ENCODE measurements at places on chromosomes 5 and 9.
A peak's percentile ranks its signal among the peaks of the same experiment; 100 is the strongest.

GRCh38 chr9:70403166-70403565 lies 11.3 kb downstream of the KLF9 start:
- DNase-seq: no peak

DNA sequence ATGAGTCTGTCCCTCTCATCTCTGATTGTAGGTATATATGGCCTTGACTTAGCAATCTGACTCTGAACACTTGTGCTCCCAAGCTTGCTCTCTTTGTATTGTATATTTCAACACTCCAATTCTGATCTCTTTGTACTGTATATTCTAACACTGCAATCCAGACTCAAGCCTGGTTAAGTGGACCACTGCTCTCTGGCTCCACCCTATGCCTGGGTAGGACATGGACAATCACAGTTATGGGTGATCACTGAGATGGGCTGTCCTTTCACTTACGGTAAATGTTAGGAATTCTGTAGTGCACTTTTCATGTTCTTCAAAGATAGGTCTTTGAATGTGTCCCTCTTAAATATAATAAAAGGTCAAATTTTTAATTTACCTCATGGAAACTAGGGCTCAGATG lies 165.1 kb downstream of the TLR4 start:
- no peak for DNase-seq

DNA sequence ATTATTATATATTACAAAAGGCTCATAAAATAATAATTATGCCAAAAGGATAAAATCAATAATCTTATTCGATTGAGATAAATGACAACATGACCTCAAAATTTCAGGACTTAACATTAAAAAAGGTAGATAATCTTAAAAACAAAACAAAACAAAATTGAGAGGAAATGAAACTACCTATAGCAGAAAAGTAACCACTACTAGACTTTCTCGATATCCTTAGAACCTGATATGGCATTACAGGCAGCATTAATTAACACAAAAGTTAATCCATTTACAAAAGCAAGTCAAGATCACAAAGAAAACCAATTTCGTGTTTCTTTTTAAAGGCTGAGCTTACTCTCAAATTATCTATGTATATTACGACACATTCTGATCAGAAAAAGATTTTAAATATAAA lies 29.9 kb downstream of the TMEM161B start:
- DNase-seq: no peak

GRCh38 chr9:101212661-101213060 lies 172.1 kb downstream of the BAAT start:
- DNase-seq: no peak

DNA sequence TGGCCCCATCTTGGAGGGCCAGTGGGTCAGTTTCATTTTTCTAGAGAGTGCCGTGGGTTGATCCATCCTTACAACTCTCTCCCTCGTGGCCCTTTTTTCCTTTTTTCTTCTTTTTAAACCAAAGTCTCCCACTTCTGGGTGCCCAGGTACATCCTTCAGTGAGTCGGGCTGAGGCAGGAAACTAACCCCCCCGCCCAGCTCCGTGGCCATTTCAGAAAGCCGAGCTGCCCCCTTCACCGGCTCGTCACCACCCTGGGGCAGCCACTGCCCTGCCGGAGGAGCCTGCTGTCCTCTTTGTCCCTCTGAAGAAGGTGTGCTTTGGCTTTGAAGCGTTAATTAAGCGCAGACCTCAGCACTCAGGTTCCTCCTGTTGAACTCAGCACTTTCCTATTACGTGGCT lies 5.2 kb downstream of the CFAP77 start:
- DNase-seq: no peak

DNA sequence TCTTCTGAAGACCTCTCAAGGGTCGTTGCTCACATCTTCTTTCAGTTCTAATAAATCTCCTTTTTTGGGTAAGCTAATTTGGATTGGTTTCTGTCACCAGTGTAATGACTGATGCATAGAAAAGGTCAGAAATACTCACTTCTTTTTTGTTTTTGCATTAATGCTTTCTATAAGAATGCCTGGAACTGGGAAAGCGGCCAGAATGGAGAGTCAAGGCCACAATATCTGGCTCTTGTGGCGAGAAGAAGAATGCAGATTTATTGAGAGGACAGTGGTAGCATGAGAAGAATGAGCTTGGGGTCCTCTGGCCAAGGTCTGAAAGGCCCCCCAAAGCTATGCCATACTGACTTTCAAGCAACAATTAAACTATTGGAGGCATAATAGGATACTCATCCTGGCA lies 88.0 kb upstream of the SLC12A2 start:
- no peak for DNase-seq

GRCh38 chr5:59893429-59894227 lies at the start of gene PDE4D:
PDE4D (minus strand) TSS chr5:59893726.
- DNase-seq: no peak

GRCh38 chr5:116032094-116032517 lies at the start of gene ARL14EPL:
ARL14EPL (plus strand) TSS chr5:116032472; CDS start chr5:116051466, 18,994 bp downstream.
- peak; percentile 11 for DNase-seq

DNA sequence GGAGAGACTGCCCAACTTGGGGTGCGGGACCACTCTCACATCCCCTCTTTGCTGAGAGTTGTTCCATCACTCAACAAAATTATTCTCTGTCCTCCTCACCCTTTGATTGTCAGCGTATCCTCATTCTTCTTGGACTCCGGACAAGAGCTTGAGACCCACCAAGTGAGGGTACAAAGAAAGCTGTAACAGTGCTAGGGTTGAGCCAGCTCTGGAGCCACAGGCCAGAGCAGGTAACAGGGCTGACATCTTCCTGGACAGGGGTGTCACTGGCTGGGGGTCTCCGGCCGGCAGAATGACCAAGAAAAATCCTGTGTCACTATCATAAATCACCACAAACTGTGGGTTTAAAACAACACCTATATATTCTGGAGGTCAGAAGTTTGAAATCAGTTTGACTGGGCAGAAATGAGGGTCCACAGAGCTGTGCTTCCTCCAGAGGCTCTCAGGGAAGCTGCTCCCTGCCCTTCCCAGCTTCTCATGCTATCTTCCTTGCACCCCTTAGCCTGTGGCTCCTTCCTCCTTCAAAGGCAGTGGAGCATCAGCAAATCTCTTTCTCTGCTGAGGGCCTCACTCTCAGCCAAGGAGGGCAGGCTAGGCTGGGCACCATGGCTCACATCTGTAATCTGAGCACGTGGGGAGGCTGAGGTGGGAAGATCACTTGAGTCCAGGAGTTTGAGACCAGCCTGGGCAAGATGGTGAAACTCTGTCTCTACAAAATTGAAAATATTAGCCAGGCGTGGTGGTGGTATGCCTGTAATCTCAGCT lies 4.1 kb upstream of the BBLN start:
- no peak for DNase-seq

DNA sequence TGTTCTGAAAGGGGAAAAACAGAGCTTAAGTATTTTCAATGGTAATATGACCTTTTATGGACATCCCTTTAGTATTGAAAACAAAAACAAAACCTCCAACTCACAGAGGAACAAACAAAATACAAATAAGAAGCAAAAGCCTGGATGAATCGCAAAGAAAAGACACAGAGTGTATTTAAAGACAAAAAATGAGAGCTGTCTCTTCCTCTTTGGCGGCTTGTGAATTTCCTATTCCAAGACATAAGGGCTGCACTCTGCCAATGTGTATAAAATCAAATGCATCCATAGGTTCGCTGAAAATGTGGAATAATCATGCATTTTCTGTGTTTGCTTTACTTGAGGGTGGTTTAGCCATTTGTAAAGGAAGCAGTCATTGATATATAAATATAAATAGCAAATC lies 739.3 kb upstream of the ZNF608 start:
- DNase-seq: no peak

GRCh38 chr9:124983698-124984097 lies 42.8 kb upstream of the GOLGA1 start:
- no peak for DNase-seq

DNA sequence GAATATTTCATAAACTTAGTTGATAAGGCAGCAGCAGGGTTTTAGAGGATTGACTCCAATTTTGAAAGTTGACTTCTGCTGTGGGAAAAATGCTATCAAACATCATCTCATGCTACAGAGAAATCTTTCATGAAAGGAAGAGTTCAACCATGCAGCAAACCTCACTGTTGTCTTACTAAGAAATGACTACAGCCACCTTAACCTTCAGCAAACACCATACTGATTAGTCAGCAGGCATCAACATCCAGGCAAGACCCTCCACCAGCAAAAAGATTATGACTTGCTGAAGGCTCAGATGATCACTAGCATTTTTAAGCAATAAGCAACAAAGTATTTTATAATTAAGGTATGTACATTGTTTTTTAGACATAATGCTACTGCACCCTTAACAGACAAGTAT lies 7.6 kb downstream of the TMEM174 start:
- DNase-seq: no peak

DNA sequence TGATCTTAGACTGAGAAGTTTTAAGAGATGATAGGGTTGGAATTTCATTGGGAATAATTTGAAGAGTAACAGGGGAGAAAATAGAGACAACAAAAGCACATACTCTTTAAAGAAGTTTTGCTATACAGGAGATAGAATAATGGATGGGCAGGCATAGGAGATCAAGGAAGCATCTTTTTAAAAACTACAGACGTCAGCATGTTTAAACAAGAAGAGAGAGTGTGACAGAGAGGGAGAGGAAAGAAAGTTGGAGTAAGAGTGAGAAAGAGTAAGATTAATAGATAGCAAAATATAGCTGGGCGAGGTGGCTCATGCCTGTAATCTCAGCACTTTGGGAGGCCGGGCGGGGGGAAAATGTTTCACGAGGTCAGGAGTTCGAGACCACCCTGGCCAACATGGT lies 5.3 kb upstream of the LVRN start:
- DNase-seq: no peak

DNA sequence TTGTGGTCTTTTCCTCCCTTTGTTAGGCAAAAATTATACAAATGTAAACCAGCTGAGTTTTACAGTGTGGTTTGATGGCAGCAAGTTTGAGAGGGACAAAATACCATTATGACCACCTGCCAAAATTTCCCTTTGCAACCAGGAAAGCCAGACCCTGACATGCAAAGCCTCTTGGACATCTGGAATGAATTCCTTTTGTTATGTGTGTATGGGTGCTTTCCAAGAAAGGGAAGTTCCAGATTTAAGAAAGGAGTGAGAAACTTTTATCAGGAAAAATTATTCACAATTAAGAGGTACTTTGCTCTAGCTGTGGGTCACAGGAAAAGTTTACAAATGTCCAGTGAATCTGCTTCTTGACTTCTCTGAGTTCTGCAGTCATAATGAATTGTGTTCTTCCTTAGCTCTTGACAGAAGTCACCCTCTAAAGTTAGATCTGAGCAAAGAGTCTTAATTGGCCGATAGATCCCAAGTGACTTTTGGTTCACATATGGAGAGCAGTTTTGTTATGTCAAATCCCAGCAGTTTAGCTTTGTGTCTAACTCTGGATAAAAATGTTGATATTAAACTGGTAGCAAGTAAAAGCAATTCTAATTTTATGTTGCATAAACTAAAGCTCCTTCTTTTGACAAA lies 295.9 kb upstream of the ZNF608 start:
- no peak for DNase-seq

- DNase-seq: no peak
These were observed 143.4 kb downstream of the ZNF608 start for GRCh38 chr5:124602925-124603650.

DNA sequence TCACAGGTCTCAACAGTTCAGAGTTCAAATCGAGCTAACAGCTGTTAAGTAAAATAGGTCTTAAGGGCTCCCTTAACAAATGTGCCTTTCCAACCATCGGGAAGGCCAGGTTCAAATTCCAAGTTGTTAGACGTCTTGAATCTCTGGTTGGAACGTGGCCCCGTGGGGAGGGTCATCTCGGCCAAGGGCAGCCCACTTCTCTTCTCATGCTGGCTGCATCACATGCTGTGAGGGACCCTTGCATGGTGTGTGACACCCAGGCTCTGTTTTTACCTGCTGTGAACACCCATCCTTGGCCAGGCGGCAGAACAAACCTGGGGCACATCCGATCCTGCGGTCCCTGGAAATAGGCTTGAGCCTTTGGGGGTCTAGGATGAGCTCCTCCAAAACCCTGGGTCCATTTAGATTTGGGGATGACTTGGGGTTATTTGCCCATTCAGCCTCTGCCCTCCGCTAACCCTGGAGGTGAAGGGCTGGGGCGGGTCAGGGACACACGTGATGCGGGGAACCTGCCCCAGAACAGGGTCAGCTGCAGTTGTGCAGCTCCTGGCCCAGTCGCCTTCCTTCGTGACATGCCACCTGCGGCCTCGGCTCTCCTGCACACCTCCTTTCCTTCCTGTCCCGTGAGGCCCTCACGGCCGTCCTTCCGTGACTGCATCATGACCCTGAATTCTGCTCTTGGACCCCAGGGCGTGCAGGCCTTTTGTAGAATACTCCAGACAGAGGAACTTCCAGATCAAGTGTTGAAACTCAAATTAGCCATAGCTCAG lies 45.9 kb downstream of the BOD1 start:
- DNase-seq: no peak

GRCh38 chr9:93725382-93725781 lies 149.0 kb downstream of the PHF2 start:
- no peak for DNase-seq

DNA sequence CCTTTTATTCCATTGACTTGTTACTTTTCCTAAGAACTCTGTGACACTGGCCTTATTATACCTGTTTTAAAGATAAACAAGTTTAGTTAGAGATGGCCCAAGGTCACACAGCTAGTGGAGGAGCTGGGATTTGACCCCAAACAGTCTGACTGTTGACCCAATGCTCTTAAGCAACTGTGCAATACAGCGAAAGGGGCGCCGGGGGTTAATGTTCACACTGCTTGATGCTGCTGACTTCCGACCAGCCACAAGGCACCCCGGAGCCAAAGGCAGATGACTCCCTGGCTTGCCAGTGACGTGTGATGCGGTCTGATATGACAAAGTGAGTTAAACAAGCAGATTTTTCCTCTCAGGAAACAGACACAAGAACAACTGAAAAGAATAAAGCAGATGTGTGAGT lies 23.9 kb downstream of the PIK3R1 start:
- DNase-seq: peak; percentile 80

DNA sequence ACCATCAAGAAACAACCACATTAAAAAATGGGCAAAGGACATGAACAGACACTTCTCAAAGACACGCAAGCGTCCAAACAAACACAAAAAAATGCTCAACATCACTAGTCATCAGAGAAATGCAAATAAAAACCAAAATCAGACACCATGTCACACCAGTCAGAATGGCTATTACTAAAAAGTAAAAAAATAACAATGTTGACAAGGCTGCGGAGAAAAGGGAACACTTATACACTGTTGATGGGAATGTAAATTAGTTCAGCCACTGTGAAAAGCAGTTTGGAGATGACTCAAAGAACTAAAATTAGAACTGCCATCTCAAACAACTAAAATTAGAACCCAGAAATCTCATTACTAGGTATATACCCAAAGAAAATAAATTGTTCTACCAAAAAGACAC lies 80.4 kb downstream of the CAAP1 start:
- no peak for DNase-seq

DNA sequence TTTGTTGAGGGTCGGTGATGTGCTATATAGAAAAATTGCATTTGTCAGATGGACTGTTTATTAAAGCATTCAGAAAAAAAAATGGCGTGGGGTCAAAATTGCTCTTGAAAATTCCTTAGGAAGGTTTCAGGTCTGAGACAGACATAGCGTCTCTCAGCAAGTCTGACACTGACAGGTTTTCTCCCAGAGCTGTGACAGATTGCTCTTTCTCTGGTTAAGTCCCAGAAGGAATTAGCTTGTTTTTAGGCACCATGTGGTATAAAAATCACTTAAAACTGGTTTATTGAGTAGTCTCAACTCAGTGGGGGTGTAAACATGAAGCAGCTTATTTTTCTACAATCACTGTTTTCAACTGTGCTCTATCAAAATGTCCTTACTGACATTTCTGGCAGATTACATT lies 1379.8 kb downstream of the MAT2B start:
- DNase-seq: no peak

- DNase-seq: no peak
These were observed 28.8 kb downstream of the TNIP1 start for GRCh38 chr5:151051931-151052608.

Data from CD4-positive, alpha-beta T cell treated with Interleukin-21 for 1 hour (primary cell).